ENCODE measurements at places on chromosomes 13 and 19.

- no peak for DNase-seq
Observed at GRCh38 chr13:72617951-72618350, 109.5 kb downstream of the MZT1 start.

- DNase-seq, result no peak
Observed at GRCh38 chr13:114126789-114127472, 5.5 kb downstream of the RASA3 start.

GRCh38 chr13:98538876-98539275 is 38.0 kb downstream of the STK24 start:
- DNase-seq, result no peak

- DNase-seq, result peak; percentile 60
Observed at GRCh38 chr19:13978351-13979243, 26.3 kb downstream of the DCAF15 start.

DNA sequence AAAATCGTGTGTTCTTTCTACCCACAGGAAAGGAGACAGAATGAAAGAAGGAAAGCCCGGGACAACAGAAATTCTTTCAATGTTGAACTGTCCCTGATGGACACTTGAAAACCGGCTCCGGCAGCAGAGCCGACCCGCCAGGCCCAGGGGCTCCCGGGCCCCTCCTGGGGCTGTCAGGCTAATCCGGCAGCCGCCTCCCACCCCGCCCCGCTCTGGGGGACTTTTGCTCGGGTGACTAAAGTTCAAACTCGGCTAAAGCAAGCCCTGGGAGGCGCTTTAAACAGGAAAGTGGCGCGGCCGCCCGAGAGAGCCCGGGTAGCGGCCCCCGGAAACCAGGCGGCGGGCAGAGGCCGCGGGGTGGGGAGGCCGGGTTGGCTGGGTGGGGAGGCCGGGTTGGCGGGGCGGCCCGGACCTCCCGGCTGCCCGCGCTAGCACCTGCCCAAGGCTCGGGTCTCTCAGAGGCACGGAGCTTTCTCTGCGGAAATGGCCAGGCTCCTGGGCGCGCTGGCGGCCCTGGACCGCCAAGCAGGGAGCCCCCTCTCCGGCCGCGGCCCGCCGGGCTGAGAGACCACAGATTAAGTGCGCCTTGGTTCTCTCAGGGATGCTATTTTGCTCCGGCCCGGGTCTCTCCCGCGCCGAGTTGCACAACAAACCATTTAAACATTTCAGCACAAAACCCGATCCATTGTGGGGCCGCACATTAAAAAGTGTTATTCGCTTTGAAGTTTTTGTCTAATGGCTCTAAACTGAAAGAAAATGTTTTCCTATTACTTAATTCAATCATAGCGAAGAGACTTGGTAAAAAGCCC is 2.6 kb upstream of the GSX1 start:
- DNase-seq, result no peak

GRCh38 chr19:29771708-29772414 is 39.9 kb upstream of the CCNE1 start:
- no peak for DNase-seq

Measured in CD14-positive monocyte (primary cell).